ENCODE measurements at places on chromosomes 2 and 18.

DNA sequence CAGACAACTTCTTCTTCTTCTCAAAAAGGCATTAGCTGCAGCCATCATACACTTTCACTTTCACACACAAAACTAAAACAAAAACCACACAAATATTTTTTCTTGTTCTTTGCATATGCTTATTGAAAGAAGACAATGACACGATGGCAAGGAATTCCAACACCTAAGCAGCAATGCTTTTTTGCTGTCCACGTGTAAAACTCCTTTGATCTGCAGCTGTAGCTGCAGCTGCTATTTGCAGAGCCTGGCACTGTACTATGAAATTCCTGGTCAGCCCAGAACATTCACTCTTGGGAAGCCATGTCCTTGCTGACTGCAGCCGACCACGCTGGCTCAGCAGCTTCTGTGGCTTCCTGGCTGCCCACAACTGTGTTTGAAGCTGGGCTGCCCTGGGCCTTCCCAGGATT is 316.2 kb downstream of the CDH2 start:
- no peak for DNase-seq

GRCh38 chr2:42256505-42256904 is 87.4 kb downstream of the EML4 start:
- no peak for DNase-seq

- no peak for DNase-seq
Measured at GRCh38 chr2:46096260-46096659, 200.9 kb upstream of the EPAS1 start.

GRCh38 chr2:66433945-66434678 is 813 bp upstream of the MEIS1 start:
- peak; percentile 42 for DNase-seq

GRCh38 chr2:148529745-148530144 is 114.8 kb upstream of the EPC2 start:
- no peak for DNase-seq

GRCh38 chr2:151007365-151007764 is 254.3 kb downstream of the RBM43 start:
- DNase-seq = no peak

GRCh38 chr2:10048501-10049171 is 5.3 kb downstream of the KLF11 start:
- DNase-seq = peak; percentile 69

DNA sequence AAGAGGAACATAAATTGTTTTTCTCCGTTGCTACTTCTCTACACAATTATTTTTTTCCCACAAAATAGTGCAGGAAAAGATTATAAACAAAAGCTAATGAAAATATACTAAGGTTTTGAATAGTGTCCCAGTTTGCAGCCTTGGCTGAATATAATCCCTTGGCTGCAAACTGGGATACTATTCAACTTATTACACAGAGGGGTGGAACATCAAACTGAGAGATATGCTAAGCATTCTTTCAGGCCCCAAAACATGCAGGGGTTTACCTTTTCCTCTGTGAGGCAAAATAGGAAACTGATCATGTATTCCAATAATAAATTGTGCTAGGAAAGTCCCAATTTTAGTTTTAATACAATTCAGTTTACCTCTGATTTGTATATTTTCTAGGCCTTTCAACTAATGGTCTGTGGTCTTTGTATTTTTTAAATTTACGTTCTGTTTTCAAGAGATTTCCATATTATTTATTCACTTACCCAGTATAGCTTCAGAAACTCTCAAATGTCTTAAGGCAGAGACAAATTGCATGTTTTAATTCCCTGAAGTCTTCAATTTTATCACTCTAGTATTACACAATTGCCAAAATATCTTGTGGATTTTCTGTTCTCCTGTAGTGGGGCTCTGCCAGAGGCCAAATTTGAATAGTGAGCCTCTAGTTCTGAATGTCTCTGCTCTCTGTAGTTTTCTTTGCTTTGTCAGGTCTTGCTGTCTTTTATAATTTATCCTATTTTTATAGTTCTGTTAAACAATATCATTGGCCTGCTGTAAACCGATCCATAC is 63.9 kb downstream of the PPP1R1C start:
- DNase-seq = no peak

DNA sequence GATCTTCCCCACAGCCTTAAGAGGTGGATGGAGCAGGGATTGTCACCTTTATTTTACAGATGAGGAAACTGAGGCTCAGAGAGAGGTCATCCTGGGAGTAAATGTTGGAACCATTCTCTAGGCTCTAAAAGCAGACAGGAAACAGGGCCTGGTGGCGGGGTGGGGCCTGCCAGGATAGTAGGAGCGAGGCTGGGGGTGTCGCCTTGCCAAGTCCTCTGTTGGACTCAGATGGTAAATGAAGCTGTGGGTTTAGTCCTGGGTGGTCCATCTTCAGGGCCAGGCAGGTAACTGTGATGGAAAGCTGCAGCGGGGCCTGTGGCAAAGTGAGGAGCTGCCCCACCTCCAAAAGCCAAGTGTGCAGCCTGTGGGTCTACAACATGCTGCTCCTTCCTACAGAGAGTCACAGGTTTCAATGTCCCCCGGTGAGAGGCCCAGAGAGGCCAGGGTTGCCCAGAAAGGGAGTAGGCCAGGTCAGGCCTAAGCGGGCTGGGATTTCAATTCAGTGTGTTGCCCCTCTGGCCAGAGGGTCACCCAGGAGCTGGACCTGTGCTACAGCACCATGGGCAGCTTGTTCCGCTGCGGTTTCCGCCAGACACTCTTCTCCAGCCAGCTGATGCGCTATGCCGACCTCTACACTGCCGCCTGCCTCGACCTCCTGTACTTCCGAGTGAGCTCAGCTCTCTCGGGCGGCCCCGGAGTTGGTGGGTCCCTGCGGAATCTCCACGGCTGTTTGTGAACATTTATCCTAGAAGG is 6.6 kb downstream of the NT5DC4 start:
- DNase-seq = no peak

GRCh38 chr18:8706791-8707555 is 1.6 kb downstream of the MTCL1 start:
- DNase-seq = no peak

- no peak for DNase-seq
Measured at GRCh38 chr2:212914392-212914791, 237.0 kb downstream of the IKZF2 start.

DNA sequence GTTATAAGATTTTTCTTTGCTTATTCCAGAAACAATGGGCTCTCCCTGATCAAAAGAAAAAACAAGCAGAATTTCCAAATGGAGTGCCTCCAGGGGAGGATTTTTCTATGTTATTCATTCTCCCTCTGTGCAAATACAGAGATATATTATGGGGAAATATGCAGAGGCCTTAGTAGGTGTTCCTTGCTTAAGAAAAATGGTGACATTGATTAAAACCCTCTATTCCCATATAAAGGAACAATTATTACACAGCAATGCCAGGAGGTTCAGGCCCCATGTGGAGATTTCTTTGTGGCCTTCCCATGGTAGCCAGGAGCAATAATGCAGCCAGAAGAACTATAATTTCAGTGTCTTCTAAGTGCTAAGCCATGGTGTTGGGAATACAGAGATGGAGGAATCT is 255.9 kb upstream of the CXCR4 start:
- DNase-seq = no peak

DNA sequence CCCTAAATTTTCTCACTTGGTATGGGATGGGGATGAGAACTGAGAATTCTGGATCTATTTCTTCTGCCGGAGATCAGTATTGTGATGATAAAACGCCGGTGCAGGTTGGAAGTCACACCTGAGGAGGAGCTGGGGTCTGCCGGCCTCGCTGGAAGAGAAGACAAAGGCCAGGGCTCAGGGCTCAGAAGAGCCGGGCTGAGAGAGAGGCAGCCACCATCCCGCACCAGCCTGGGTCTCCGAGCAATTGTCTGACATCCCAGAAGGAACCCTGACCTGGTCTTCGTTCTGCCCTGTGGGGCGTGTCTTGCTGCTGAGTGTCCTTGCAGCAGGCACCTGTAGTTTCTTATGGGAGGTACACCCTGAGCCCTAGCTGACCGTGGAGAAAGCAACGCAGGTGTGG is 31.4 kb upstream of the SALL3 start:
- no peak for DNase-seq

- DNase-seq = no peak
Measured at GRCh38 chr2:128663371-128664050, 344.8 kb upstream of the HS6ST1 start.

DNA sequence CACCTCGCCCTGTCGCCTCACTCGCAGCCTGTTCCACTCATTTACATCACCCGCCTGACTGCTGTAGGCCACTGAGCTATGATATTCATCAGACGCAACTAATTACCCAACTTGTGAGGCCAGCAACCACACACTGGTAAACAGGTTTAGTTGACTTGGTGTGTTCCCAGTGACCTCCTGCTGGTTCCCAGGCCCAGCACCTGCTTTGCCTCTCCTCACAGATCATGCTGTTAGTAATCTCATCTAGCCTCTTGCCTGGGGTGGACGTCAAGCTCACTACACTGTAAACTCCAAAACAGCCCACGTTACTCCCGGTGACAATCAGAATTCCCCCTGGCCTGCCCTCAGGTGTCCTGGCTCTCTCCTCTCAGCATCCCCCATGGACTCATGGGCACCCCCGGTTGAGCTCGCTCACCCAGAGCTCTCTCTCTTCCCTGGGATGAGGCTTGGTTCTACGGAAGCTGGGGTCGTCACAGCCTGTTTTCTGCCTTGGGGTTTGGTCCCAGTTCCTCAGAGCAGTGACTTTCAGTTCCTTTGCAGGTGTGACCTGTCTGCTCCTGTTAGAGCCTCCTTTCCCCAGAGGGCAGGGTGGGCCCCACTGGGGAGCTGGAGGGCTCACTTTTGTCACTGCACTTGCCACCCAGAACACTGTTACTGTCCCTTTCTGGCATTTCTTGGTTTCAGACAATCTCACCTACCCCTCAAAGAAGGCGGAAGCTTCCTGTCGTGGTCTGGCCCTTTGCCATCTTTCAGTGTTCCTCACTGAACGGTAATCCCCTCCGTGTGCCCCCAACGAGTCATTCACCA is 40.3 kb downstream of the INPP5D start:
- DNase-seq = peak; percentile 68

DNA sequence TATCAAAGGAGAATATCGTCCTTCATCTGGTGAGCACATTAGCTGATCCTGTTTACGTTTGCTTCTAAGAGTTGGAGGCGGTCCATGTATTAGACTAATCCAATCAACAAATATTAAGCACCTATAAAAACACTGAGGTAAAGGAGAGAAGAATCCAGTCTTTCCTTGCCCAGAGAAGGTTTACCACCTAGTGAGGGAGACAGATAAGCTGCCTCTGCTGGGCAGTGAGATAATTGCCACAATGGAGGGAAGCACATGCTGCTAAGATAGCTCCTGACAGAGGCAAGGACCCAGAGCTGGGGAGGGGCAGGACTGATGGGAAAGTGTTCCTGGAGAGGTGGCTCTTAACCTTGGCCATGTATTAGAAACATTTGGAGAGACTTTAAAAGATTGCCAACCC is 36.7 kb upstream of the ST8SIA5 start:
- DNase-seq = peak; percentile 30

GRCh38 chr2:239600650-239601049 is 199.8 kb upstream of the HDAC4 start:
- DNase-seq = no peak

DNA sequence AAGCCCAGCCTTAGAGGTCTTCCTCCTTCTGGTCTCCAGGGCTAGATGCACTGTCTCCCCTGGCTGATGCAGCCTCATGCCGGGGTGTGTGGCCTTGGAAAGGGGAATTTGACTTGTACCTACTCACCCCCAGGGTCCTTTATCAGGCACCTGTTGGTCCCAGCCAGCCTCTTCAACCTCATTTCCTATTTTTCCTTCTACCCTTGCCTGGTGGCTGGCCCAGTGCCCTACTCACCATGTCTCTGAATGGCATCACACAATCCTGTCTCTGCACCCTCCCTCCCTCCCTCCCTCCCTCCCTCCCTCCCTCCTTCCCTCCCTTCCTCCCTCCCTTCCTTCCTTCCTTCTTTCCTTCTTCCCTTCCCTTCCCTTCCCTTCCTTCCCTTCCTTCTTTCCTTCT is 17.1 kb upstream of the ST3GAL5 start:
- DNase-seq = no peak

DNA sequence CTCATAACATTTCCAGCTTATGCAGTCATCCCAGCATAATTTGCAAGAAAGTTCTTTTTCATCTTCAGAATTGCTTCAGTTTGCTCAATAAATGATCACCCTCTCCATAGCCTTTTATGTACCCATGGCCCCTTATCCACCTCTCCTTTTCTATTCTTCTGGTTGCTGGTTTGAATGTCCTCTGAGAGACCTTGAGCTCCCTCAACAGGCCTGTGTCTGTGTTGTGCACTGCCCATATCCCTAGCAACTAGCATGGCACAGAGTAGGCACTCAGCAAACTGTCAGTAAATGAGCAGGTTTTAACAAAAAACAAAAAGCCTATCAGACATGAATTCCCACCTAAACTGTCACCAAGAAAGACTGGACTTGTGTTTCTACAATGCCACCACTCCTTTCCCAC is 160.5 kb downstream of the AKAIN1 start:
- DNase-seq = no peak

DNA sequence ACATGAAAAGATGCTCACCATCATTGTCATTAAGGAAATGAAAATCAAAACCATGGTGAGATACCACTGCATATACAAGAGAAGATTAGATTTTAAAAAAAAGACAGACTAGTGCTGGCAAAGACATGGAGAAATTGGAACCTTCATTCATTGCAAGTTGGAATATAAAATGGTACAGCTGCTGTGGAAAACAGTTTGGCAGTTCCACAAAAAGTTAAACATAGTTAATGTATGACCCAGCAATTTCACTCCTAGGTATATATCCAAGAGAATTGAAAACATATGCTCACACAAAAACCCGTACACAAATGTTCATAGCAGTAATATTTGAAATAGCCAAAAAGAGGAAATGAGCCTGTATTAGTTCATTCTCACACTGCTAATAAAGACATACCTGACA is 33.7 kb upstream of the MBOAT2 start:
- no peak for DNase-seq

- DNase-seq = no peak
Measured at GRCh38 chr2:237782181-237782580, 16.4 kb upstream of the RBM44 start.

- no peak for DNase-seq
Measured at GRCh38 chr2:188966728-188967440, 7.3 kb upstream of the COL3A1 start.

DNA sequence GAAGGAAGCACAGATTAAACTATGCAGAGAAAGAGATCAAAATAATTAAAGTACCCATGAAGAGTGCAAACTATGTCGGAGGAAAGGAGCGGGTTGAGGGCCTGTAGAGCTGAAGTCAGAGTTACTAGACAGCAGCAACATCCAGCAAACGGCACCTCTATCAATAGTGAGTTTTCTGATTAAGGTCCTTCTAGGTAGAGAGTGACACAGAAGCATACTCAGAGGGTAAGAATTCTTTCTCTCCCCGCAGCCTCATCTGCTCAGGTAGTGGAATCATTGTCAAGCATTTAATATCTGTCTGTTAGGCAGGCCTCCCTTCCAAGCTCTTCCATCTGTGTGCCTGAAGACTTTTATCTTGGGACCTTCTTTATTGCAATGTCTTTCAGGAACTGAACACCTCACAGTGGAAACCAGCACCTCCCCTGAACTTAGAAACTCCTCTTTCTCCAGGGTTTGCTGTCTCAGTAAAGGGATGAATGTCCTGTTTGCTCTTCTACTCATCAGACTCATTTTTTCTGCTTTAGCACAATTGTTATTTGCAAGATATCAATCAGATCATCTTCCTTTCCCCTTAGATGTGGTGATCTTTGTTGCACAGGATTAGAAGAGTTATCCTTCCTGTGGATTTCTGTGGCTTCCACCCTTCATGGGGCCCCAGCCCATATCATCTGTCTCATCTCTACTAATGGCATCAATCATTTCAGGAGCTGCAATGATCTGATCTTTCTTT is 28.8 kb downstream of the SP140 start:
- DNase-seq = no peak

GRCh38 chr18:74774486-74774885 is 176.8 kb downstream of the ZNF407 start:
- no peak for DNase-seq

Measured in hematopoietic multipotent progenitor cell treated with erythropoietin and hydrocortisone succinate and interleukin-3 and kit ligand, for 8 days (in vitro differentiated cells).